ENCODE measurements at places on chromosomes 5 and 9.

GRCh38 chr5:107418902-107419301, 251.8 kb downstream of the EFNA5 start:
- no peak for DNase-seq

DNA sequence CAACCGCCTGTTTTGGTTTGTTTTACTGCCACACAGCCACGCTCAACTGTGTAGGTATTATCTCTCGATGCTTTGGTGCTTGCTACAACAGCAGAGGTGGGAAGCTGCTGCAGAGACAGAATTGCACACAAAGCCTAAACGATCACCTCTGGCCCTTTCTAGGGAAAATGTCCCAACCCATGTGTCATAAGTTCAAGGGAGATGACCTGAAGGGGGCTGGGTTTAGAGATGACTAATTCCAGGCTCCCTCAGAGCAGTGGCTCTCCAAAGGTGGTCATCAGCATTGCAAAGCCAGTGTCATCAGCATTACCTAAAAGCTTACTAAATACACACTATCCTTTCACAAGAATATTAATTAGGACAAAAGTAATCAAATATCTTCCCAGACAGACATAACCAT, 10.9 kb downstream of the ZNF622 start:
- DNase-seq, result no peak

- no peak for DNase-seq
Measured at GRCh38 chr9:14004110-14004509, 309.8 kb downstream of the NFIB start.

- no peak for DNase-seq
Measured at GRCh38 chr5:173317091-173317730, 11.0 kb downstream of the STC2 start.

- no peak for DNase-seq
Measured at GRCh38 chr5:565782-566440, 41.7 kb upstream of the SLC9A3 start.

DNA sequence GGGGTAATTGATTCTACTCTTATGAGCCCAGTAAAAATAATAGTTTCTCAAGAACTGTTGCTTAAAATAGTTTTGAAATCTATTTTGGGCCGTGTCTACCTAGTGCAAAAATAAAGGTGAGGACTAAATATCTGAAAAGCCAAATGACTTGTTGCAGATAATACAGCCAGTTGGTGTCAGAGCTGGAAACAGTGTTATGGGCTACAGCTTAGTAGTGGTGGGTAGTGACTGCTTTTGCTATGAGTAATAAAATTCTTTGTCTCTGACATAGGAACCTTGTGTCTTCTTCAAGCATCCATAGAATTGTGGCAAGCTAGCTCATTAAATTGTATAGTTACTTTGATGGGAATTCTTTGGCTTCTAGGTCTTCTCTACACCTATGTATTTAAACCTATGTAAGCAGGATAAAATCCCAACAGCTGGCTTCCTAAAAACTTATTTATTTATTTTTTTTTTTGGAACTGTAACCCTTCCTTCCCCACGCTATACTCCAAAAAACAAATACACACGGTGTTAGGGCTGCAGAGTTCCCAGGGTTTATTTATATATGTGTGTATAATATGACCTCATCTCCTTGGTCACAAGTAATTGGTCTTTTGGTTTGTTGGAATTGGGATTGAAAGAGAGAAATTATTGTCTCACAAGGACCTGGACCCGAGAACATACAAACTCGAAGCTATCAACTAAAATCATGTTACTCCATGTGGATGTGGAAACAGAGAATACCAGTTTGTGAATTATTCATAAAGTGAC, 138.0 kb downstream of the NUDT12 start:
- no peak for DNase-seq
